Stimulated activated CD4-positive, alpha-beta T cell treated with anti-CD3 and anti-CD28 coated beads, Interleukin-12 subunit alpha, Interleukin-12 subunit beta, amount 100 ng/mL, for 4 hours (primary cell): ENCODE measurements at places on chromosomes 11 and 22.

GRCh38 chr22:30876915-30877553 lies 91.5 kb downstream of the MORC2 start:
- no peak for DNase-seq

DNA sequence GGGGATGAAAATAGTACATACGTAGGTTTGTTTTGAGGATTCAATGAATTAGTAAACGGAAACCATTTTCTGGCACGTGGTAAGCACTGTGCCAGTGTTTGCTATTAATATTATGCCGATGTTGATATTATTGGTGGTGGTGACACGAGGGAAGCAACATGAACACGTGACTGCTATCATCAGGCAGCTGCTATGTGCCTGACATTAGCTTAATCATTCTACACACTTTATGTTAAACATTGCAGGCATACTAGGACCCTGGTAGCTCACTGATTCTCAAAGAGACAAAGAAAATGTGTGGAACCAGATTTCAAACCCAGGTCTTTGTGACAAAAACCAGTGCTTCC lies 656 bp downstream of the SRRD start:
- DNase-seq = no peak

- DNase-seq = no peak
These were observed 10.6 kb downstream of the MYH9 start for GRCh38 chr22:36377022-36377631.

GRCh38 chr11:130600616-130601015 lies 152.2 kb downstream of the ADAMTS15 start:
- no peak for DNase-seq

DNA sequence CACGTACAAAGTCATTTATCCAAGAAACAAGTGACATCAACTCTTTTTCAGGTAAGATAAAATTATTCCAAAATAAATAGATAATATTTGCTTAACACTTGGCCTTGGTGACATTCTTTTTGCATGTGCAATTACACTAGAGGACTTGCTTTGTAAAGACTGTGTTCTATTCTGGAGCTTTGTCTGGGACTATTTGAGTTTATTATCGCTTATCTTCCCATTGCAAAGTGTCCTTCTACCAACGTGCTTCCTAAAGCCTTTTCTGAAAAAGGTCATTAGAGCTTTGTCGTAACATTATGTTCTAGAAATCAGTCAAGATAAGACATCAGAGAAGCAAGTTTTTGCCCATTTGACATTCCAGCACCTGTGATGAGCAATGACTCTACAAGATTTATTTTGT lies 78.3 kb upstream of the MYO18B start:
- no peak for DNase-seq

GRCh38 chr22:40621309-40622151 lies 15.0 kb downstream of the MRTFA start:
- no peak for DNase-seq

- no peak for DNase-seq
These were observed 2.0 kb upstream of the CCDC73 start for GRCh38 chr11:32796425-32796824.

DNA sequence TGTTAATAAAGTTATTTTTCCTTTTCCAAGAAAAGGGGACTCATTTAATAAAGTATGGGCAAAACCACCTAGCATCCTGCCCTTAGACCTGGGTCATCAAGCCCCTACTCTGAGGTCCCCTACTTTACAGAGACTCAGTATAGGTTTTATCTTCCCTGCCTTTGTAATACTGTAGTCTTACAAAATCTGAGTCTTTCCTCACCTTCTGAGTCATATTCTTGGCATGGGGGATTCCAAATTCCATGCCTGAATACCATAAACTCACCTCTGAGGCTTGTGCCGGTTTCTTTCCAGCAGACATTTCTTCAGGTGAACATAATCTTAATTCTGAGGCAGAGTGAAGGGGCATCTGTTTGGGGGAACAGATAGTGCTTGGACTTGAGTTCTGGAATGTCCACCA lies 282.5 kb downstream of the KCNA4 start:
- no peak for DNase-seq

DNA sequence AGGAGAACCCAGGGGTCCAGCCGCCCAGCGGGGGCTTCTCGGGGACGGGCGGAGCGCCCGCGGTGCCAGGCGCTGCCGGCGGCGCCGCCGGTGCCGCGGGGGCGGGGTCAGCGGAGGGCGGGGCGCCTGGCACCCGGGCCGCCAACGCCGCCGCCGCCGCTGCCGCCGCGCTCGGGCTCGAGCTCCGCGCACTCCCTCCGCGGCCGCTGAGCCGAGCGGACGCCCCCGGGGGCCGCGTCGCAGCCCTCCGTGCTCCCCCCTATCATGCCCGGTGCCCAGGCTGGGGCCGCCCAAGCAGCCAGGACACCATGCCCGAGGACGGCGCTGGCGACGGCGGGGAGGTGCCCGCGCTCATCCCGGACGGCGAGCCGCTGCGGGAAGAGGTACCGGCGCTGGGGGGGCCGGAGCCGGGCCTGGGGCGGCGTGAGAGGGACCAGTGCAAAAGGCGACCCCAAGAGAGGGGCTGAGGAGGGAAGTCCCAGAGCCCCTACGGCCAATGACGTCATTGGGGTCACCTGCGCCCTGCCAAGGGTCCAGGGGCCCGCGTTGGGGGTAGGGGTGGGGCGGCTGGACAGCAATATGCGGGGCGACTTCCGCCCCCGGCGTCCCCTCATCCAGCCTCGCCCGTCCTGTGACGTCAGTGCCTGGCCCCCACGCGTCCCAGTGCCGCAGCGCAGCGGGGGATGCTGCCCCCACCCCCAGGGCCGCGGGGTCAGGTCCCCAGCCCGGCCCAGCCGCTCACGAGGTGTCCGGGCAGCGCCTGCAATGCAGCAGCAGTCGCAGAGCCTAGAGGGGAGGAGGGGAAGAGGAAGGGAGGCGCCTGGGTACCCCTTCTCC lies at the start of gene TMEM151A:
Gene TMEM151A (plus strand): TSS at position 189 of the 837 bp plus-strand sequence. CDS start 120 bp downstream, at position 309.
- peak; percentile 46 for DNase-seq

GRCh38 chr11:119704849-119705248 lies 24.2 kb downstream of the NECTIN1 start:
- DNase-seq = no peak

GRCh38 chr11:124402326-124402922 lies 3.6 kb upstream of the OR8B3 start:
- DNase-seq = peak; percentile 20

- DNase-seq = no peak
These were observed 19.4 kb upstream of the TMA7B start for GRCh38 chr22:39940757-39941305.

GRCh38 chr11:60919320-60919719 lies 4.9 kb upstream of the TMEM132A start:
- DNase-seq = no peak

- peak; percentile 19 for DNase-seq
These were observed 852 bp downstream of the TRAF6 start for GRCh38 chr11:36509201-36509639.

- no peak for DNase-seq
These were observed 10.8 kb downstream of the SGSM1 start for GRCh38 chr22:24816806-24817205.

DNA sequence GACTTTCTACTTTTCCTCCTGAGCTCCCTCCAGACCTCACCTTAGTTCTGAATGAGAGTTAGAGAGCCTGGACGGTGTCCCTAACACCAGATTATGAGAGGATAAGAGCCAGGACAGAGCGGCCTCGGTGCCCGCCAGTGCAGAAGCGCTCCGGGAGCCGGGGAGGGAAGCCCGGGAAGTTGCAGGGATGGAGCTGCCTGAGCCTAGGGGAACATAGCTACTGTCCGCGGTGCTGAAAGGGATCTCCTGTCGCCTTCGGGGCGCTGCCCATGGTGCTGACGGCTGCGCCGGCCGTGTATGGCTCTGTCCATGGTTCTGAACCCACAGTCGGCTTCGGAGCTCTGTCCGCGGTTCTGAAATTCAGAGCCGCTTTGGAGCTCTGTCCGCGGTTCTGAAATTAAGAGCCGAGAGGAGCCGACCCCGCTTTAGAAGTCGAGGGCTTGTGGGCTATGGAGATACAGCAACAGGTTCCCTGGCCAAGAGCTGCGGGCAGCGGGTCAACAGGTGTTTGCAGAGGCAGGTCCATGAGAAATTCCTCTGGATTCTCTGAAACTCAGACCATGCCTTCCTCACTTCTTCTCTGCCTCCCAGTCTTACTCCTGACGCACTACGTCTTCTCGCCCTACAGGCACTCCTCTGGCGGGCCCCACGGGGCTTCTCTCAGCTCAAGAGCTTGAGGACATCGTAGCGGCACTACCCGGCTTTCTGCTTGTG lies 814 bp downstream of the NPAS4 start:
- peak; percentile 82 for DNase-seq

GRCh38 chr11:132220474-132220873 lies 850.1 kb downstream of the NTM start:
- no peak for DNase-seq

- DNase-seq = no peak
These were observed 5.5 kb downstream of the VPS37C start for GRCh38 chr11:61155741-61156140.

DNA sequence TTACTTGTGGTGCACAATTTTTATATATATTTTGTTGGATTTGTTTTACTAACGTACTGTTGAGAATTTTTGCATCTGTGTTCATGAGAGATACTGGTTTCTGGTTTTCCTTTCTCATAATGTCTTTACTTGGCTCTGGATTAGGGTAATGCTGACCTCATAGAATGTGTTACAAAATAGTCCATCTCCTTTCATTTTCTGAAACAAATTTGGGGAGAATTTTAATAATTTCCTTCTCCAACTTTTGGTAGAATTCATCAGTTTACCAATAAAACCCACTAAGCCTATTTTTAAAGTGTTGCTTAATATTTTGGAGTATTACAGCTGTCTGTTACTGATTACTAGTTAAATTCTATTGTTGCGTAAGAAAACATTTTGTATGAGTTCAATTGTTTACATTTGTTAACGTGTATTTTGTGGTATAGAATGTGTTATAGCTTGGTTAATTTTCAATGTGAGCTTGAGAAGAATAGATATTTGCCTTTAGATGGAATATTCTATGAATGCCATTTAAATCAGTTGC lies 11.5 kb downstream of the TRIM22 start:
- no peak for DNase-seq

DNA sequence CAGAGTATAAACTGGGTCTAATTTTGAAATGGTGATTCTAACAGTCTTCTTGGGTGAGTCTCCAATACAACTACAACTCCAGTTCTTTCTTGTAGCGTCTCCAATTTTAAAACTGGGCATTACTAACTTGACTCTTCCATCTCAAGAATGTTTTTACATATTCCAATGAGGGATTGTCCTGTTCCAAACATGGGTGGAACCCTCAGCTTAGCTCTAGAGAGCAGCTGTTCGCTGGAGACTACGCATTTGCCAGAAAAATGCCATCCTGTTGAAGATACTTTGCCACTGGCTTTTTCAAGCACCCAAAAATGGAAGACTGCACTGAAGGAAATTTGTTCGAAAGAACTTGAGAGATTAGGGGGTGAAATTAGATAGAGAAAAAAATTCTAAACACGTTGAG lies 870.0 kb downstream of the NTM start:
- DNase-seq = no peak

DNA sequence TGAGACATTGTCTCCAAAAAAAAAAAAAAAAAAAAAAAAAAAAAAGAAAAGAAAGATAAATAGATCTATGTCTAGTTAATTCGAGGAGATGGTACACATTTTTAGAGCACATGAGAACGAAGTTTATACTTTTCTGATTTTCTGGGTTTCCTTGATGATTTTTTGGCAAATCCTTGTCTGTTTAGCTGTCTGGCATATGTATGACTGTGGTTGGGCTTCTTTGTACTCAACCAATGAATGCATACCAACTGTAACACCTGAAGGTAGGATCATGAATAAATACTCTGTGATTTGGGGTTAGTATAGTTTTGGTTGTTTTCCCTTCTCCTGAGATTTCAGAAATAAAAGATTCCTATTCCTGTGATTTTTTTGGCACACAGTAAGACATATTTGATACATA lies 63.1 kb downstream of the ARHGEF12 start:
- no peak for DNase-seq

DNA sequence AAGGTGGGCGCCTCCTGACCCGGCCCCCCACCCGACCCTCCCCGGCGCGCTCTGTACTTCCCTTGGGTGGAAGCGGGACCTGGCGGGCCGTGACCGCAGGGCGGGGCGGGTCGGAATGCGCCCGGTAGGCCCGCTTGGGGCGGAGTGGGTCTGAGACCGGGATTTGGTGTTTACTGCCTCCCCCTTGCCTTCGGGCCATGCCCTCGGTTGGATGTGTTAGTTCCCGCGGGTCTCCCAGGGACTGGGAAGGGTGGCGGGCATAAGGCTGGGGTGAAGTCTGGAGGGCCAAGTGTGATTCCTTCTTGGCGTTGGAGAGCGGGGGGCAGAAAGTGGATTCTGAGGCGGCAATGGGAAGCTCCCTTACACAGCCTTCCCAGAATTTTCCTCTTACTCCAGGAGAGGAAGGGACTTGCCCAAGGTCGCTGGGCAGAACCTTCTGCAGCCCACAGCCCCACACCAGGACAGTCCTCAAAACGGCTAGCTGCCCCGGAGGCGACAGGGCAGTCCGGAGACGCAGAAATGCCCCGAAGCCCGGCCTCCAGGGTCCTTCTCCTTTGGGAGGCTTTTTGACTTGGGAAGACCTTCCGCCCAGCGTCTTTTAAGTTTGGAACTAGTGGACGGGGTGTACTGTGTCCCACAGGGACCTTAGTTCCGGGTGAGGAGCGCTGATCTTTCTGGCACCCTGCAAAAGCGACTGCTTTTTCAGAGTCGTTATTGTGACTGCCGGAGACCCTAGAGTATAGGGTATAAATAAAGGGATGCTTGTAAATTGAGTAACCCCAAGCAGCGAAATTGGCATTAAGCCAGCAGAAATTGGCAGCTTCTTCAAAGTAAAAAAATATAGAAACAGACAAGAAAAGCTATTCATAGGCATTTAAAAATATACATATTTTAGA lies 647 bp downstream of the SWAP70 start:
- peak; percentile 13 for DNase-seq

DNA sequence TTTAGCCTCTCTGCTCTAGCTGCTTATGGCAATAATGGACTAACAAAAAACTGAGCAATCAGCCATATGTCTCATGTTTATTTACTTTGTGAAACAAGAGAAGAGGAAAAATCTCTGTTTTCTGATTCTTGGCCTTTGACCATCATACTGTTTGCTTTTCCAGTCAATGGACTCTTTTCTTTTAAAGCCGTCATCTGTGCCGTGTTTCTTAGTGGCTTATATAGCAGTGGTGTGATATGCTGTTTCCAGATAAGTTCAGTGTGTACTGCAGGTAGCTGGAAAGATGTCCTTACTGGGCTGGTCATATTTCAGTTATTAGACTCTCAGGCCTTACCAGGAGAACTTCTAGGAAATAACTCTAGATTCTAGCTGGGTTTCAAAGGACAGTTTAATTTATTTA lies 33.6 kb upstream of the TECTA start:
- DNase-seq = no peak

GRCh38 chr22:50696799-50697561 lies 24.4 kb downstream of the SHANK3 start:
- DNase-seq = no peak

DNA sequence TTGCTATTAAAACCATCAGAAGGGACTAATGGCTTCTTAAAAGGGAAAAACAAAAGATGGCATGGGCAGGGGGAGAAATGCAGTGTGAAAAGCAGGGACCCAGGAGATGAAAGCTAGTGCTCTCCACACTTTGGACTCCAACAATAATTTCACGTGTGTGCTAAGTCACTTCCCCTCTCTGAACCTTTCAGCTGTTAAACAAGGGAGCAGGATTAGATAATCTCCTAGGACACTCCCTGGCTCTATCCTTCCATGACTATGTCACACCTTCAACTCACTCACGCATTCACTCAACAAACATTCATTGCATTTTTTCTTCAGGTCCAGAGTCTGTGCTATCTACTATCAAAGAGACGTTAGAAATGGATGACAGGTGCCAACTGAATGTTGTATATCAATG lies 88.7 kb downstream of the SYN3 start:
- no peak for DNase-seq
